ENCODE measurements at places on chromosomes 5 and 9.

GRCh38 chr5:134432174-134432573 lies 20.5 kb upstream of the CDKN2AIPNL start:
- no peak overlapping the region for H3K4me3 ChIP-seq
- no peak overlapping the region for H3K27ac ChIP-seq
- H3K4me1 ChIP-seq = peaks cover 3% of the 10 kb centered on the region

GRCh38 chr9:112174965-112175795 lies at the start of gene SUSD1:
Gene SUSD1, minus strand, starts transcription at chr9:112175297. Its CDS starts 62 bp downstream, at chr9:112175235.
- H3K36me3 ChIP-seq = no peaks in the 10 kb centered on the region
- DNase-seq = peak; percentile 26
- H3K4me3 ChIP-seq = peak within 1 kb of the TSS; percentile 74
- H3K4me1 ChIP-seq = peaks cover 8% of the 10 kb centered on the region
- H3K27me3 ChIP-seq = no peaks in the 10 kb centered on the region
- peak within 1 kb of the TSS; percentile 37 for H3K27ac ChIP-seq

- H3K36me3 ChIP-seq = no peaks in the 10 kb centered on the region
- DNase-seq = peak; percentile 72
- H3K27ac ChIP-seq = peak overlapping the region; percentile 92
- no peaks in the 10 kb centered on the region for H3K27me3 ChIP-seq
- peaks cover 17% of the 10 kb centered on the region for H3K4me1 ChIP-seq
Observed at GRCh38 chr5:28156981-28157380, 1118.6 kb upstream of the CDH9 start.

- no peaks in the 10 kb centered on the region for H3K36me3 ChIP-seq
- no peak overlapping the region for H3K27ac ChIP-seq
- no peak for DNase-seq
- no peaks in the 10 kb centered on the region for H3K27me3 ChIP-seq
Observed at GRCh38 chr5:19859020-19859419, 129.0 kb downstream of the CDH18 start.

DNA sequence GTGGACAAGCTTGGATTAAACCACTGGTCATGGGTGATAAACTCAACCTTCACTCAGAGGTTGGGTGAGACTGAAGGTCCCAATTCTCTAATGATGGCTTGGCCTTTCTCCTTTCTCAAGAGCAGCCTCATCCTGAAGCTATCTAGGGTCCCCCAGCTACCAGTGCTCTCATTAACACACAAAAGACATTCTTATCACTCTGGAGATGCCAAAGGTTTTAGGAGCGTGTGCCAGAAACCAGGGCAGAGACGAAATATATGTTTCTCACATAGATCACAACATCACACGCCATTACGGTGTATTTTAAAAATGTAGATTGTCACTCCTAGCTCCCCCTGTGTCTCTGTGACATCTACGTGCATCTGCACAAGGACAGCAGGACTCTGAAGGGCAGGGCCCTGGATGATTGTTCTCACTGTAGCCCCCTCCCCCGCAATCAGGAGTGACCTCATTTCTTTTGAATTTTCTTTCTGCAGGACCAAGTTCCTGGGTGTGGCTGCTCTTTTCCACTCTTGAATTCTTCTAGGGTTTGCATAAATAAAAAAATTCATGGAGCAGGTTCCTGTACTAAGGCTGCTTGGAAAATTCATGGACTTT lies 311.3 kb downstream of the GADD45G start:
- H3K27me3 ChIP-seq = no peaks in the 10 kb centered on the region
- no peaks in the 10 kb centered on the region for H3K4me1 ChIP-seq
- no peak overlapping the region for H3K27ac ChIP-seq
- DNase-seq = no peak

GRCh38 chr9:85941966-85942912 lies 1.3 kb downstream of the NAA35 start:
- H3K4me3 ChIP-seq = peak overlapping the region; percentile 68
- H3K27ac ChIP-seq = peak overlapping the region; percentile 83
- H3K27me3 ChIP-seq = no peaks in the 10 kb centered on the region

GRCh38 chr5:38666668-38667498 lies 110.4 kb upstream of the LIFR start:
- peaks cover 5% of the 10 kb centered on the region for H3K4me1 ChIP-seq
- H3K27ac ChIP-seq = no peak overlapping the region
- no peak overlapping the region for H3K4me3 ChIP-seq
- H3K36me3 ChIP-seq = no peaks in the 10 kb centered on the region
- no peaks in the 10 kb centered on the region for H3K27me3 ChIP-seq

DNA sequence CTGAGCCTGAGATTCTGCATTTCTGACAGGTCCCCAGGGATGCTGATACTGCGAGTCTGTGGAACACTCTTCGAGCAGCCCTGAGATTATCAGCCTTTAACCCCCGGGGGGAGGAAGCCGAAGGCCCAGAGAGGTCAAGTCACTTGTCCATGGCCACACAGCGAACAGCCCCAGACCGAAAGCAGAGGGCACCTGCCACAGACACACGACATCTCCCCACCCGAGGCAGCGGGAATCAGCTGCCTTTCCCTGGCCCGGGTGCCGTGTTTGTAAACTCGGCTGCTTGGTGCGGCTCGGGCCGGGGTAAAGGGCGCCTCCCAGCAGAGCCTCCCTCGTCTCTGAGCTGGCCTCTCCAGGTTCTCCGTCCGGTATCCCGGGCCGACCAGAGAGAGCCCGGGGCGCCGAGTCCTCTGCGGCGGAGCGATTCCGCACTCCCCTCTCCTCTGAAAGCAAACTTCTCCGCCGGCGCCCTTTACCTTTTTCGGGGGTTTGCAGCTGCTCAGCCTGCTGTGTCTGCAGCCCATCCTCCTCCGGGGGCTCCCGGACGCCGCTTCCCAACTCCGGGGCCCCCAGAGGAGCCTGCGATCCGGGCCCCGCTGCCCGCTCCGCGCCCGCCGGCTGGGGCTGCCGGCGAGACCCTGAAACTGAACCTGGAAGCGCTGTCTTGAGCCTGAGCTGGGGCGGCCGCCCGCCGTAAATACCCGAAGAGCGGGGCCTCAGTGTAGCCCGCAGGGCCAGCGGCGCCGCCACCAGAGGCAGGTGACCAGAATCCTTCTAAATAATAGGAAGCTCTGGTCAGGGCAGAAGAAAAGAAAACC lies at the start of gene CCDC69:
TSS of gene CCDC69 (minus strand) at position 646 of the 818 bp plus-strand sequence. CDS start at position 524, 122 bp downstream.
- H3K4me1 ChIP-seq = peaks cover 6% of the 10 kb centered on the region
- H3K27me3 ChIP-seq = no peaks in the 10 kb centered on the region
- H3K36me3 ChIP-seq = no peaks in the 10 kb centered on the region

- H3K36me3 ChIP-seq = peaks cover 36% of the 10 kb centered on the region
- no peak overlapping the region for H3K4me3 ChIP-seq
- no peak for DNase-seq
- H3K4me1 ChIP-seq = peaks cover 22% of the 10 kb centered on the region
- no peaks in the 10 kb centered on the region for H3K27me3 ChIP-seq
- H3K27ac ChIP-seq = no peak overlapping the region
Observed at GRCh38 chr5:179802950-179803562, 3.6 kb downstream of the MGAT4B start.

GRCh38 chr5:91164424-91164823 lies 218.7 kb downstream of the ARRDC3 start:
- DNase-seq = no peak
- H3K4me3 ChIP-seq = no peak overlapping the region
- H3K27ac ChIP-seq = no peak overlapping the region
- no peaks in the 10 kb centered on the region for H3K36me3 ChIP-seq
- peaks cover 42% of the 10 kb centered on the region for H3K4me1 ChIP-seq

DNA sequence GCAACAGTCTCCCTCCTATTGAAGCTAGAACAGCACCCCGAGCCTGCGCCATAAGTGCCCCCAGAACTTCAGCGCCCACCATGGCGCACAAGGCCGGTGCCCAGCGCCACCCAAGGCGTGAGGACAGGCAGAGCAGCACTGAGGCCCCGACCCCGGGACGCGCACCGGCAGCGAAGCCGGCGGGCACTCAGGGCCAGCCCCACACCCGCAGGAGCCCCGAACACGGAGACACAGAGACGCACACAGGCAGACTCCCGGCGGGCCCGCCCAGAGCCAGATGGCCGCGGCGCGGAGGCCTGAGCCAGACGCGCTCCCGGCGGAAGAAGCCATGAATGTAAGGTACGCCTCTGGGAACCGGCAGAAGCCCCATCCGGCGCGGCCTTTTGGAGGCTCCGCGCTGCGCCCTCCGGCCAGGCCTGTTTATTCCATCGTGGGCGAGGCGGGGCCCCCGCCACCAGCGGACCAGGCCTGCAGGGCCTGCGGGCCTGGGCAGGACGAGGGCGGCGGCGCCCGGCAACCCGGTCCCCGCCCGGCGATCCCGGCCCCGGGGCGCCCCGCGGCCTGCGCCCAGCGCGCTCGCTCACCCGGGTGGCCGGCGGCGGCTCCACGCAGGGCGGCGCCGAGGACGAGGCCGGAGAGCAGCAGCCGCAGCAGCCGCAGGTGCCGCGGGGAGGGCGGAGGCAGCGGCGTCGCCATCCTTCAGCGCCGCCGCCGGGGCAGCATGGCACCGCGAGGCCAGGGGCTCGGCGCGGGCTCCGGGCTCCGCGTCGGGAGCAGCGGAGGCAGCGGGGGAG lies 486 bp downstream of the NPDC1 start:
- peaks cover 41% of the 10 kb centered on the region for H3K4me1 ChIP-seq
- peaks cover 3% of the 10 kb centered on the region for H3K27me3 ChIP-seq
- H3K4me3 ChIP-seq = peak overlapping the region; percentile 54
- H3K36me3 ChIP-seq = peaks cover 2% of the 10 kb centered on the region
- peak; percentile 40 for DNase-seq

GRCh38 chr5:107604990-107605389 lies 65.7 kb downstream of the EFNA5 start:
- no peaks in the 10 kb centered on the region for H3K4me1 ChIP-seq
- no peaks in the 10 kb centered on the region for H3K36me3 ChIP-seq
- no peak for DNase-seq
- H3K27ac ChIP-seq = no peak overlapping the region

- no peaks in the 10 kb centered on the region for H3K4me1 ChIP-seq
- peaks cover 10% of the 10 kb centered on the region for H3K27me3 ChIP-seq
- no peak overlapping the region for H3K27ac ChIP-seq
- H3K36me3 ChIP-seq = no peaks in the 10 kb centered on the region
Observed at GRCh38 chr9:89941875-89942274, 337.1 kb downstream of the GADD45G start.
